Occipital lobe (tissue), 3 donors: ENCODE measurements at places on chromosomes 7 and 10.

GRCh38 chr7:17134786-17135185 lies 163.7 kb upstream of the AHR start:
- DNase-seq: no peak

DNA sequence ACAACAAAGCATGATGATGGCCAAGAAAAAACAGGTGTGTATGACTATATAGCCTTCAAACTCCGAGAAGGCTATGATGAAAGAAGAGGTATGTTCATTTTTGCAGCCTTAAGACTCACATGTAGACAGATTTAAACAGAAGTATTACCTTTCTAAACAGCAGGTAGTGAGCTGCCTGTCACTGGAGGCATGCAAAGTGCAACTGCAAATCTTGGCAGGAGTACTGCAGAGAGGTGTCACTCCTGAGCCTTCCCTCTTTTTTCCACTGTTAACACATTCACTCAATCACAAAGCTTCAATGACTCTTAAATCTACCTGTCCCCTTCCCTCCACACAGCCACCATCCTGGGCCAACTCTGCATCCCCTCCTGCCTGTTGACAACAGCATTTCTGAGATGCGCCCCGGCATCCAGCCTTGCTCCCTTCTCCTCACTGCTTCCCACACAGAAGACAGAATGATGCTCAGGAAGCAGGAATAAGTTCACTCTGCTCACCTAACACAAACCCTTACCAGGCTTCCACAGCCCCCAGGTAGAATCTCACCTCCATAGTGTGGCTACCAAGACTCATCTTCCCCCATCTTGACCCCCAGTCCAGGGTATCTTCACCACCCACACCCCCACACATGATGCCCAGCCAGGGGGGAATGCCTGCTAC lies 161.9 kb upstream of the ZMIZ1 start:
- DNase-seq: no peak

GRCh38 chr10:79078367-79079053 lies 9.7 kb downstream of the ZMIZ1 start:
- no peak for DNase-seq

DNA sequence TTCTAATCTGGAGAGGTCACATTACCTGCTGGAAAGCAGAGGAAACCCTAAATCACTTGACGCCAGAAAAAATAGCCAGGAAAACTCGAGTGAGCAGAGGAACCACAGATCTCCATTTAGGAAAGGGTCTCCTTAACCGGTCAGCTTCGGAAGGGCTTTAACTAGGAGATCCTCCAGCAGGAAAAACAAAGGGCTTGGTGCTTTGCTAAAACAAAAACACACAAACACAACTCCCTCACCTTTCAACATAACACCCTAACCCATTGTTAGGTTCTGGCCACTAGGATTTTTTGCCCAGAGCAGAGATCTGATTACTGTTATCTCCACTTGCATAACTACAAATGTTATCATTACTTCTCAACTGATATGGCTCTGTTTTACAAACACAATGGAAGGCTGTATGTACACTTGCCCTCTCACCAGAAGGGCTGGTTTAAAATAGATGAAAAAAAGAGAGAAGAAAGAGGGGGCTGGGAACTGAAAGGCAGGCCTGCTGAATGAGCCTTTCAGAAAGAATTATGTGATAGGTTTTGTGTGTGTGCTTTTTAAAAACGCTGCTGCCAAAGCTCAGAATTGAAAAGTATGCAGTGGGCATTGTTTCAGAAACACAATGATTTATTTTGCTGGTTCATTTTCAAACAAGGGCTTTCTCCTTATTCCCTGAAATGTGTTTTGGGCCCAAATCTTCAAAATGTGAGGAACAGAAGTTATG lies 161.5 kb downstream of the FGFR2 start:
- DNase-seq: no peak

DNA sequence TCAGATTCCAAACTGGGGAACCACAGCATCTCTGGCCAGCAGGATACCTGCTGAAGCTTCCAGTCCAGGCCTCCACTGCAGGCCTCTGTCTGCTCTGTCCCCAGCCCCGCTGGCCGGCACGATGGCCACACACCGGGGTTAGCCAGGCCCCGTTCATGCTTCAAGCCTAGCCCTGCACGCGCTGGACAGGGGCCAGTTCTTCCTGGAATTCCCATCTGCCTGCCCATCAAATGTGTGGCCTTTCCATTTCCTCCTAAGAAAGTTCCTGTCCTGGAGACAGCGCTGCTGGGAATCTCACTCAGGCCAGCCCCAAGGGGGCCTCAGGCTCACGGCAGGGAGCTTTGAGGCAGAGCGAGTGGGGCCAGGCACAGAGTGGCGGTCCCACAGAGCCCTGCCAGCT lies 18.0 kb downstream of the SH2B2 start:
- DNase-seq: no peak

- no peak for DNase-seq
These were observed 30.1 kb downstream of the SND1 start for GRCh38 chr7:127682140-127682539.

GRCh38 chr7:151869109-151869428 lies 7.8 kb downstream of the PRKAG2 start:
- DNase-seq: no peak

GRCh38 chr7:139750459-139751095 lies 27.2 kb downstream of the HIPK2 start:
- DNase-seq: no peak

- DNase-seq: no peak
These were observed 93.0 kb upstream of the SLC25A13 start for GRCh38 chr7:96414931-96415292.

DNA sequence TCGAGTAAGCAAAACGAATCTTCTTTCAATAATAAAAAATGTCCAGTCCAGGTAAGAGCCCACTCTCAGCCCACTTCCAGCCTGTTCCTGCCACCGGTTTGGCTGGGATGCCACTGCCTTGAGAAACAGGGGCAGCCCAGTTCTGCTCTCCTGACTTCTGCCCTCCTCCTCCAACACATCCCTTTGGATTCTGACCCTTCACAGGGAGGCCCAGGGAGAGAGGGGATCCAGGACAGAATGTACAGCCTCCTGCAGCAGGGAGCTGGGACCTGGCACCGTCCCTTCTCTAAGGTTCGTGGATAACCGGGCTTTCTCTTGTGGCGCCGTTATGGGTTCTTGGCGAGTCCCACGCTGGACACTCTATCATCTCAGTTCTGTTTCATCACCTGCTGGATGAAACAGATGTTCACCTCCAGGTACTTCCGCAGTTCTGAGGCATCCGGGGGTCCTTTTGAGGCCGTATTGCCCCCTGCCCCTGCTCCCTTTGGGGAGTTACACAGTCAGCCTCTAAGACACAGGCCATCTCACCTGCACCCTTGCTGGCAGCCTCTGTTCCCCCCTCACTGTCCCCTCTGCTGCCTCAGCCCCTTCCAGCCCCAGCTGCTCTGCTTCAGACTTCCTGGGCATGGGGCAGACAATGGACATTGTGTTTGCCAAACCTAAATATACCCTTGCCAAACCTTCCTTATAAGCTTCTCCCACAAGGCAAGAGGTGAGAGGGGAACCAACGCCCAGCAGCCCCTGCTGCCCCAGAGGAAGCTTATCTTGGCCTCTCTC lies 203.8 kb upstream of the ZMIZ1 start:
- DNase-seq: no peak

- DNase-seq: no peak
These were observed 5.3 kb downstream of the CTBP2 start for GRCh38 chr10:125155101-125155500.

GRCh38 chr7:53947732-53948131 lies 594.4 kb upstream of the VSTM2A start:
- no peak for DNase-seq

GRCh38 chr10:80356989-80357850 lies 639 bp downstream of the DYDC2 start:
- no peak for DNase-seq

DNA sequence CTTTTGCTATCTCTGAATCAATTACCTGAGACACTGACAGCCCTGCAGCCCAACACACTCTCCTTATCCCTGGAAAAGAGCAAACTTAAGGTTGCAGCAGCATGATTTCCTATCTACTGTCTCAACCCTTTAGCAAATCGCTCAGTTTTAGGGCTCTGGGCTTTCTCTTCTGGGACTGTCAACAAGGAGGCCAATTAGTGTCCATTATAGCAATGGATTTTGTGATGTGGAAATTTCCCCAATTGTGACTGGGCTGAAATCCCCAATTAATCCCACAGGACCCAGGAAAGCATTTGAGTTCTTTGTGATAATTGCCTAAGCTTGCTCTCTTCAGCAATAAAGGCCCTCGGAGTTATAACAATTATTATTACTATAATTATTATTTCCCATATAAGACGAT lies 197.0 kb downstream of the ZNF438 start:
- no peak for DNase-seq

DNA sequence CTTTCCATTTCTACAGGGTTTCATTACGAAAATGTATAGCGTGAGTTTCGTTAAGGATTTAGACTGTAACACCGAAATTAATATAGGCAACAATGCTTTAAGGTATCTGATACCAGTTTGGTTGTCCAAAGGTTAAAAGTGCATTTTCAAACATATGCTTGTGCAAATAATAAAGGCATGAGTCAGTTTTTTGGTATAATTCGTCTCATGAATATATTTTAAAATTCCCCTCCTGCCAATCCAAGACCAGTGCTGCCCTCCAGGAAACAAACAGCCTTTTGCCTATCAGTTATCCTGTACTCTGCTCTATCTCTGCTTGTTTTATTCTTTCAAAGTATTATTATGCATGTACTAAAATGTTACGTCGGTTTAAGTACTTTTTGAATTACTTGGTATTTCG lies 2.0 kb downstream of the LCOR start:
- no peak for DNase-seq

DNA sequence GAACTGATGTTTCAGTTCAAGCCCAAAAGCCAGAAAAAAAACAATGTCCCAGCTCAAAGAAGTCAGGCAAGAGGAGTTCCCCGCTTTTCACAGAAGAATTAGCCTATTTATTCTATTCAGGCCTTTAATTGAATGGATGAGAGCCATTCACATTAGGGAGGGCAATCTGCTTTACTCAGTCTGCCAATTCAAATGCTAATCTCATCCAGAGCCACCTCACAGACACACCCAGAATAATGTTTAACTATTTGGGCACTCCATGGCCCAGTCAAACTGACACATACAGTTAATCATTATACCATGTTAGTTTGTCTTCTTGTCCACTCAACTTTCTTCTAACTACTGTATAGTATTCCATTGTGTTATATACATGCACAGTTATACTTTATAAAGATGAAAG lies 2.6 kb upstream of the NPSR1 start:
- DNase-seq: no peak

GRCh38 chr10:35564341-35564968 lies 40.7 kb upstream of the GJD4 start:
- no peak for DNase-seq

GRCh38 chr10:47040681-47041080 lies 129.5 kb downstream of the PTPN20 start:
- DNase-seq: no peak
